ENCODE measurements at places on chromosomes 1 and 21.

- DNase-seq: no peak
Observed at GRCh38 chr1:181541458-181541857, 58.1 kb downstream of the CACNA1E start.

- no peak for DNase-seq
Observed at GRCh38 chr1:10319750-10320149, 79.1 kb upstream of the PGD start.

GRCh38 chr21:45596704-45597318 is 46.7 kb upstream of the PCBP3 start:
- no peak for DNase-seq

- no peak for DNase-seq
Observed at GRCh38 chr1:184686540-184686939, 68.1 kb downstream of the EDEM3 start.

DNA sequence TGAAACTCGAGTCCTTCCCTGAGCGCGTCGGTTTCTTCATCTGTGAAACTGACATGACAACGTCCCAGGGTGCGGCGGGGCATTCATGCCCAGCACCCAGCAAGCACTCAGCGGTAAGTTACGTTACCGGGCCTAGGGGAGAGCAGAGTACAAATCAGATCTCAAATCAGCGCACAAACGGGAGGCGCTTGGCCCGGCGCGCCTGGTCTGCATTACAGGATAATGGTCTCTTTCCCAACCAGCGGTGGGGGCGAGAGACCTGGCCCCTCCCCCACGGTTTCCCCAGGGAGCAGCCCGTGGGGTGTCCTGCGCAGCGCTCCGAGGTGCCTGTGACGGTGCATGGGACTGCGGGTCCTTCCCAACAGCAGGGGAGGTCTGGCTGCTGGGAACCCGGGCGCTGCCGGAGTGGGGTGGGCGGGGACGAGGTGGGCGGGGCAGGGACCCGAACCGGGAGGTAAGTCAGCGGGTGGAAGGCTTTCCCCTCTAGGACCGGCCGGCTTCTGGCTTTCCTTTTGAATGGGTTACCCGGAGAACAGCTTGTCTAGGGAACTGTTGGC is 1.0 kb downstream of the TMEM51 start:
- DNase-seq: no peak

DNA sequence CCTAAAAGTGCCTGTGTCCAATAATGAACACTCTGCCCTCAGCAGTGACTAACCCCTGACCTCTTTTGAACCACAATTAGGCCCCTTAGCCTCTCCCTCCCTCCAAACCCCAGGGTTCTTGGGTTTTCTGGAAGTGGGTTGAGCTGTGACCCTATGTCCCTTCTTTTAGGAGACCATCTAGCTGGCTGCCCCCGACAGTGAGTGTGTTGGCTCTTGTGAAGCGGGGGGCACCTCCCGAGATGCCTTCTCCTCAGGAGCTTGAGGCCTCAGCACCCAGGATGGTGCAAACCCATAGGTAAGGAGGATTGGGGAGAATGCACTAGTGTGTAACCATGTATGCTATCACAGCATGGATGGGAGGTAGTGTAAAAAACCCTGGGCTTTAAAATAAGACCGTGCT is 7.3 kb downstream of the RUSC1 start:
- DNase-seq: no peak

DNA sequence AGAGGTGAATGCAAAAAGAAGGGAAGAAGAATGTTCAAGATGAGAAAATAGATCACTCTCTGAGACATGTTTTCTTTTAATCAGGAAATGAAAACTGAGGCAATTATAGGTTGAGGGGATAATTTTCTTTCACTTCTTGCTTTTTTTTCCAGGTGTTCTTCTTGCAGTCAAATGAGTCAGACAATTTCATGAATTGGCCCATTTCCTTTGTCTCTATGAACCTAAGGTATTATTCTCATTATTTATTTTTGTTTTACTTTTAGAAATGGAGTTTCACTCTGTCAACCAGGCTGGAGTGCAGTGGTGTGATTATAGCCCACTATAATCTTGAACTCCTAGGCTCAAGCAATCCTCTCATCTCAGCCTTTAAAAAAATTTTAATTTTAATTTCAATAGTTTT is 3.5 kb upstream of the VASH2 start:
- no peak for DNase-seq

- peak; percentile 59 for DNase-seq
Observed at GRCh38 chr1:29122682-29123052, 1.0 kb downstream of the TMEM200B start.

- no peak for DNase-seq
Observed at GRCh38 chr1:94602802-94603625, 61.5 kb upstream of the F3 start.

DNA sequence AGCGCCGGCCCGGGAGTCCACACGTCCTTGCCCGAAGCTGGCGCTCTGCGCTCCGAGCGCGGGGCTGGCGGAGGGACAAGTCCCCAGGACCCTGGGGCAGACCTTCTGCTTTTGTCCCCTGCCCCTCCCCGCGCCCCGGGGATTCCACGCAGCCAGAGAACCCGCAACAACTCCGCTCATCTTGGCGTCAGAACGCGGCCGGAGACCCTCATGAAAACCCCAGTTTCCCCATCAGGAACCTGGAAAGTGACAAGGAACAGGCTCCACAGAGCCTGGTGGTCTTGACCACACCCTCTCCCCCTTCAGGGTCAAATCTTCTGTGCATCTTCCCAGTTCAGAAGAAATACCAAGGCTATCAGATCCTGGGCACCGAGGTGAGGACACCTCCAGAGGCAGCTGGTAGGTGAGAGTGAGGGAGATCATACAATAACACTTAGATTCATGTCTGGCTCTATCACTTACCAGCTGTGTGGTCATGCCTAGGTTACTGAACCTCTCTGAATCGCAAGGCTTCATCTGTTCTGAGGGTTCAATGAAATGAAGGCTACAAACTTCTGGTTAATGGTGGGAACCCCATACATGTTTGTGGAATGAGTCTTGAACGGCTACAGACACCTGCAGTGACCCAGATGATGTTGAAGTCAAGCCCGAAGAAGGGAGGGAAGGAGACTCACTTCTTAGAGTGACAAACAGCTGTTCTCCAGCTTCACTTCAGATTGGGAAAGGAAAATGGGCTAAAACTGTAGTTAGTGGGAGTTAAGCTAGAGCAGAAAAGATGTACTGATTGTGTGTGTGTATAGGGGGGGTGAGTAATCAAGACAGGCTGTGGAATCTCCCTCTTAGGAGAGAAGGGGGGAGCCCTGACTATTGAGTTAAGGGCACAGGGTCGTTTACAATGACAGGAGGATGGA is 555 bp upstream of the RSPO1 start:
- DNase-seq: no peak

DNA sequence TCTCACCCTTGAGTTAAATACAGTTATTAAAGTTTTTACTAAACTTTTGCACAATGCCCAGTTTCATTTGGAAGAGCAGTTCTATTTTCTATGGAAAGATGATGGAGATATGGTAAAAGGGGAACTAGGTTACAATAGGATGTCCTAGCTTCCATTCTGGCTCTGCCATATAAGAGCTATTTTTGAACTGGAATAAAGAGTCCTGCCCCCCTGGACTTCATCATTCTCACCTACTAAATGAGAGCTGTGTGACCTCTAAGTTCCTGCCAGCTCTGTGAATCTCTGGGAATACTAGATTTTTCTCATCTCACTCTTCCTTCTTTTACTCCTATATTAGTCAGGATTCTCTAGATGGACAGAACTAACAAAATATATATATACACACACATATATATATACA is 106.3 kb downstream of the PRRX1 start:
- no peak for DNase-seq

- DNase-seq: no peak
Observed at GRCh38 chr1:181905944-181906597, 155.4 kb downstream of the ZNF648 start.

GRCh38 chr1:41051022-41051421 is 29.5 kb upstream of the SLFNL1 start:
- no peak for DNase-seq

GRCh38 chr1:15243275-15244043 is 3.6 kb upstream of the FHAD1 start:
- no peak for DNase-seq

DNA sequence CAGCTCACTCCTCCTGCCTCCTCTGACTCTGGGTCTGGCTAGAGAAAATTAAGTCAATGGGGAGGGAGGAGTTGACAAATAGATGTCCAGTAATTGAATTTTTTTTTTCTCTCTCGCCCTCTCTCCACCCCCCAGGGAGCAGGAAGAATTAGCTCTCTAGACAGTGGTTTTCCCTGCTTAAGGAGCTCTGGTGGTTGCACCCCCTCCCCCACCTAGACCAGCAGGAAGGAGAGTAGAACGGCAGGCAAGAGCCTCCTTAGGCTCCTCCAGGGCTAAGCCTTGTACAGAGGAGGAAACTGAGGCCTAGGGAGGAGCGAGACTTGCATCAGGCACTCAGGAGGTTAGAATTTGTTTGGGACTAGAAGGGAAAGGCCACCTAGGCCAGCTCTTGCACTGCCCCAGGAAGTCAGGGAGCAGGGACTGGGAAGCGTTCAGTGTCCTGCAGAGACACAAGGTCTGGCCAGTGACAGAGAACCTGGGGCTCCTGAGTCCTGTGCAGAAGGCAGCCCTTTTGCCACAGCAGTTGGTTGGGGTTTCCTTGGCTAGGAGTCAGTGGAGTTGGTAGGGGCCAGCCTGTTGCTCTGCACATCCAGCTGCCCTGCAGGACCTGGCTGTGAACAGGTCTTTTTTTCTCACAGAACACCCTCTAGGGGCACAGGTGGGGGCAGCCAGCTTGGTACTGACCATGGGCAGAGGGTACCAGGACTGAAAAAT is 49.5 kb upstream of the ACOT11 start:
- no peak for DNase-seq

DNA sequence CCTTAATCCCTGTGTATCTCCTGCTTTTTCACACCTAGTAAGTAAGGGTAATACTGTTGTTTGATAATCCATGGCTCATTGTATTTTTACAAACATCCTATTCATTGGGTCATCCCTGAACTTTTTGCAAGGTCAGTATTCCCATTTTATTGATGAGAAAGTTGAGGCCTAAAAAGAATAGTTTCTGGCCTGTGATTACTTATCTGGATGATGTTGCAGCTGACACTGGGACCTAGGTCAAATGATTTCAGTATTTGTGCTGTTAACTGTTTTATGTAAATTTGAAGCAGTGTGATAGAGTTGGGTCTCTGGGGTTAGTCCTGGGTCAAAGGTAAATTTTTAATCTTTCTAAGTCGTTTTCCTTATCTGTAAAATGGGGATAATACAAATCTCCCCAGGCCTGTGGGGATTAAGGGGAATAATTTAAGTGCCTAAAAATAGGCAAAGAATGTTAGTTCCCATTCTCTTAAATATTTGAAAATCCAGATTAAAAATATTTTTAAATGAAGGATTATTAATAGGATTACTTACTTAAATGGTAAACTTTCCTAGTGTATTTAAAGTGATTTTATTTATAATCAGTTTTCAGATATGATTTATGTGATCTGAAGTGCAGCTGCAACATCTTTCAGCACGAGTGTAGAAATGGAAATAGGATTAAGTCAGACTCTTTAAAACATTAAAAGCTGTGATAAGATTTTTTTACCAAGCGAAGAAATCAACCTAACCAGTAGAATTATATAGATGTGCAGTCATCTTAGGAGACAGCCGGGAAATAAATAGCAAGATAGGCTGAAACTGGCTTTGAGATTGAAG is 4.3 kb downstream of the PPP2R5A start:
- DNase-seq: no peak
